ENCODE measurements at places on chromosomes 1 and 21.

GRCh38 chr1:220526294-220526693 is 1.6 kb upstream of the MARK1 start:
- DNase-seq, result no peak

DNA sequence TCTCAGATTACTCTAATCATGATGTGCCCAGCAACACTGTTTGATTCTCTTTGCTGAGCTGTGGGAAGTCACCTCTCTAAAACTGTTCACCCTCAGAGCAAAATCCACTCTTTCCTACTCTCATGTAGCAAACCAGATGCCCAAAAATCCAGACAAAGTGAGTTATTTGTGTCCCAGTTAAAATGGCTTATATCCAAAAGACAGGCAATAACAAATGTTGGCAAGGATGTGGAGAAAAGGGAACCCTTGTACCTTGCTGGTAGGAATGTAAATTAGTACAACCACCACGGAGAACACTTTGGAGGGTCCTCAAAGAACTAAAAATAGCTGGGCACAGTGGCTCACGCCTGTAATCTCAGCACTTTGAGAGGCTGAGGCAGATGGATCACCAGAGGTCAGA is 384.0 kb downstream of the HHIPL2 start:
- DNase-seq, result no peak

- DNase-seq, result no peak
Observed at GRCh38 chr1:28286111-28286510, 26.8 kb downstream of the SESN2 start.

GRCh38 chr21:35226328-35226727 is 177.2 kb upstream of the RUNX1 start:
- DNase-seq, result no peak

DNA sequence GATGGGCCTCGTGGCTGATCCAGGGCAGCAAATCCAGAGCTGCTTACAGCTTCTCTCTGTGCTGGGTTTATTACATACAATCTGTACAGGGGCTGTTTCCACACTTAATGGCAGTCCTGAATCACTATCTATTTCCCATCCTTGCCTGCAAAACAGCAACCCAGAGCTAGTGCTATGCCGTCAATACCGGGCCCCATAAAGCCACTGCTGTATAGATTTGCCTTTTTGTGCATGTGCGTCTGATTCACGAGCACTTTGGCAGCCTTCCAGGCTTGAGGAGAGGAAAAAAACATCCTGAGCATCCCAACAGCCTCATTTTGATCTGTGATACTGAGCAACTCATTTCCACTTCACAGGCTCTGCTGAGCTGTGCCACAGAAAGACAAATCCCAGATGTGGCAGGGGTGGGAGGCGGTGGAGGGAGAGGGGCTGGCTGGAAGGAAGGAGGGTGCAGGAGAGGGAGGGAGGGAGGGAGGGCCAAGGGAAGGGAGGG is 65.2 kb upstream of the TARBP1 start:
- DNase-seq, result peak; percentile 66

- peak; percentile 30 for DNase-seq
Observed at GRCh38 chr1:11982010-11982392, 1.8 kb downstream of the MFN2 start.

GRCh38 chr1:227559499-227559898 is 3.9 kb upstream of the ZNF678 start:
- no peak for DNase-seq

- DNase-seq, result no peak
Observed at GRCh38 chr1:41939194-41939593, 20.5 kb upstream of the HIVEP3 start.

DNA sequence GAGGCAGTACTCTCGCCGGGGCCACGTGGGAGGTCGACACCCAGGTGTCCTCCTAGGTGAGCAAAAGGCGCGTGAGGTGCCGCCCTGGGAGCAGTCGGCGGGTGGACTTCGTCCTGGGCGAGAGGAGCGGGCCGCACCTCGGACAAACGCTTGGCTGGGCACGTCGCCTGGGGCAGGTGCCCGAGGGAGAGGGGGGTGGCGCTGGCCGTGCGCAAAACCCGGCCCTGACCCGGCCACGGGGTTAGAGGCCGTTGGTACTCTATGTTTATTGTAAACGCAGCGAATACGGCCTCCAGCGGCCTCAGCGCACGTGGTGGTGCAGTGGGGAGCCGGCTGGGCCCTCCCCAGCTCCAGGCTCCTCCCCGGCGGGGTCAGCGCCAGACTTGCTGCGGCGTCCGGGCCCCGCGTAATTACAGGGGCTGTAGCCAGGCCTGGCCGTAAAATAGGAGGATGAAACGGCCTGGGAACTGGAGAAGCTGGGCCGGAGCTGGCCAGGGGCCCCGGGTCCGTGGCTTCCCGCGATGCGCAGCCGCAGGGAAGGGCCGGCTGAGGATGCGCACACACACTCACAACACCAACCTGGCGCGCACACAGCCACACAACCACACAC is 1.6 kb upstream of the EFNA1 start:
- DNase-seq, result no peak

DNA sequence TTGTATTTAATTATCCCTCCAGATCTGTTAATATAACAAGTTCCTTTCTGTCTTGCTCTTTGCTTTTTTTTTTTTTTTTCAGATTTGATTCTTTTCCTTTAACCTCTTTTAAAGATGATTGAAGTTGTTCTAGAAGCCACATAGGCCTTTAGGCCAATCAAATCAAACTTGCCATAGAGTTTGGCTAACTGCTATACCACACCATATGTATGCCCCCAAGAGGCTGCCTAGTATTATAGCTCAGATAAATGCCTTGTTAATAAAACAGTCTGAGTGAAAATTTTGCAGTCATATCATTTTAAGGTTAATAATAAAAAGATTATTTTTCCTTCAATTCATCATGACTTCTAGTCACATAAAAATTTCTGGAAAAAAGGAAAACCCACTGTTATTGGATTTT is 696.0 kb upstream of the CHRM3 start:
- no peak for DNase-seq

- no peak for DNase-seq
Observed at GRCh38 chr1:20665726-20666125, 4.6 kb upstream of the DDOST start.

- DNase-seq, result no peak
Observed at GRCh38 chr1:44851308-44851707, 8.3 kb upstream of the PTCH2 start.

- DNase-seq, result no peak
Observed at GRCh38 chr1:46595127-46595526, 8.9 kb downstream of the MKNK1 start.

- DNase-seq, result no peak
Observed at GRCh38 chr1:222889440-222889839, 74.6 kb downstream of the DISP1 start.

DNA sequence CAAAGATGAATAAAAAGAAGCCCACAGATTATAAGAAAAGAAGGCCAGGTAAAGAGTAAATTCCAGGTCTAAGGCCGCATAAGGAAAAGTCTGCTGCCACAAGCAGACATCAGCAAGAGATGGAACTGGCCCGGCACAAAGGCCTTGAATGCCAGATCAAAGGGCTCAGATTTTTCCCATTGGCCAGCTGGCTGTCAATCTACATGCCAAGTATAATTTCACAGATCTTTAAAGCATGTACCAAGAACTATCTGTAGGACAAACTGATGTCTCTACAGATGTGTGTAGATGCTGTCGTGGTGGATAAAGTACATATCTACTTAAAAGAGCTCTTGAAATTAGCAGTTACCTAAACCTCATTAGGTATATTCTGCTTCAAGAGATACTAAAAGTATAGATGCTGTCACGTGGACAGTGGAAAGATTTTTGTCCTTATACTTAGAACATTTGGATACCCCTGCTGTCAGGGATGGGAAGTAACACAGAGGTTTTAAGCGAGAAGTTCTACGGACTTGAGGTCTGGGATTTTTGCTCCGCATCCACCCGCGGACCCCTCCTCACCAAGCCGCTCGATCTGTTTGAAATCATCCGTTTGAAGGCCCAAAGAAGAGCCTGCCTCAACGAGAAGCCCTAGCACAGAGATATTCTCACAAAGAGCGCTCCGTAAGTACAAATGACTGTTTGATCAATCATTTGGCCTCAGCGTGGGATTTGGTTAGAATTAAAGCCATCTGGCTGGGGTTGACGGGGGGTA is 10.1 kb downstream of the GLIS1 start:
- DNase-seq, result no peak

DNA sequence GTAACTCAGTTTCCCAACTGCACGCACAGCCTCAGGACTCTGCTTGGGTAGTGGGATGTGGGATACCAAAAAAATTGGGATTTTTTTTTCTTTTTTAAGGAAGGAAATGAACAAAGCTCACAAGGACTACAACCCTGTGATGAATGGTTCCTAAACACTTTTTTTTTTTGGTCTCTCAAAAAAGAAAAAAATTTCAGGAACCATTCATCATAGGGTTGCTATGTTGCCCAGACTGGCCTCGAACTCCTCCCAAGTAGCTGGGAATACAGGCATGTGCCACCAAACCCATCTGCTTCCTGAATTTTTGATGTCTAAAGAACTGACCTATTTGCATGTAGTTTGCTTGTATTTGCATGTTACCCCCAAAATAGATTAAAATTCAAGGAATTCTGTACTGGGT is 6.8 kb downstream of the MINDY1 start:
- DNase-seq, result no peak

- no peak for DNase-seq
Observed at GRCh38 chr1:175978926-175979325, 228.2 kb downstream of the COP1 start.

DNA sequence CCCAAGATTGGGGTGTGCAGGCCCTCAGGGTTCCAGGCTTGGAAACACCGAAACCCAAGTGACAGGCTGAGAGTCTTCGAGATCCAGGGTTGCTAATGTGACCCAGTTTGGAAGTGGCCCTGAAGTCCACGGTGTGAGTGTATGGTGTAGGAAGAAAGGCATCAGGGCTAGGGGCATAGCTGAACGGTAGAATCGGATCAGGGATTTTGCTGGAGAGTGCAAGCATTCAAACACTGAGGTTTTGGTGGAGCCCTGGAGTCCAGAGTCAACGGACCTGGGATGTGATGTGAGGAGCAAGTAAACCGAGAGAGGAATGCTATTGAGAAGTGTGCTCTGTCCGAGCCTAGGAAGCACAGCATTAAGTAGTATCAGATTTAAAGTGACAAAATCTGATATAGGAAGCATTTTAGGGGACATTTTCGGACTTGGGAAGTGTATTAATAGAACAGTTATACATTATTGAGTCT is 958 bp downstream of the NFYC start:
- DNase-seq, result no peak

GRCh38 chr1:239392271-239392670 is 5.9 kb downstream of the CHRM3 start:
- no peak for DNase-seq

- DNase-seq, result no peak
Observed at GRCh38 chr1:14698314-14698713, 99.8 kb downstream of the KAZN start.

- no peak for DNase-seq
Observed at GRCh38 chr1:36367066-36367465, 18.7 kb downstream of the STK40 start.

- DNase-seq, result no peak
Observed at GRCh38 chr1:150192012-150192411, 42.3 kb downstream of the PLEKHO1 start.

DNA sequence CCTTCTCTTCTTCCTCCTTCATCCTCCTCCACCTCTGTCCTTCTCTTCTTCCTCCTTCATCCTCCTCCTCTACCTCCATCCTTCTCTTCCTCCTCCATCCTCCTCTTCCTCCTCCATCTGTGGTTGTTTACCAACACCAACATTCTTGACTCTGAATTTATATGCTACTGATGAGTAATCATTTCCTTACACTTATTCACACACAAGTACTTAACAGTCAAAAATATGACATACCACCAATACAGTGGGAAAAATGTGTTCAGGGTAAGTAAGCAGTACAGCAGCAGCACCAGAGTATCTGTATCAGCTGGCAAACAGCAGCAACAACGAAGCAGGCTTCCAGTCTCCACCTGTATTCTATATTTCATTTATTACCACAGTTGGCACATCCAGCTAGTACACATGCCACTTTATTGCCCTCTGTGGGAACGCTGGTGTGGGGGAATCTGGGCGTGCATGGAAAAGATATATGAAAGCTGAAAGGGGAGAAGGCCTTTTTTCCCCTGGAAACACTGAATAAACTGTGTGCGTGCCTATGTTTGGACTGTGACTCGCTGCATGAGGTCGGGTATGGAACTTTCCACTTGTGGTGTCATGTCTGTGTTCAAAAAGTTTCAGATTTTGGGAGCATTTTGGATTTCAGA is 16.0 kb downstream of the ADSS2 start:
- peak; percentile 48 for DNase-seq

GRCh38 chr1:151834239-151834638 is 2.6 kb upstream of the RORC start:
- DNase-seq, result no peak

DNA sequence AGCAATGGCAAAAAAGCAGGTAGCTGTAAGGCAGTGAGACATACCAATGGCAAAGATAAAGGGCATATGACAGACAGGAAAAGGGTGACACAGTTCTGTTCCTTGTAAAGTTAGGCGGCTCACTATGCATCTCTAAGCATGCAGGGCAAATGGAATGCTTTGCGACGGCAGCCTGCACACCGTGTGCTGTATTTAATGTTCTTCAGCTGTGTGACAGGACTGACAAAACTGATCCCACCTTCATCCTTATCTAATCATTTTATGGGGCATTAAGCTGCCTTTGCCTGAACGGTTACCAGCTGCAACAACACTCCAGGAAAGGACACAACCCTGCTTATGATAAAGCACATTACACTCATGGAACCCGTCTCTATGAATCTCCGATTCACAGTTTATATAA is 80.5 kb upstream of the VAV3 start:
- no peak for DNase-seq

DNA sequence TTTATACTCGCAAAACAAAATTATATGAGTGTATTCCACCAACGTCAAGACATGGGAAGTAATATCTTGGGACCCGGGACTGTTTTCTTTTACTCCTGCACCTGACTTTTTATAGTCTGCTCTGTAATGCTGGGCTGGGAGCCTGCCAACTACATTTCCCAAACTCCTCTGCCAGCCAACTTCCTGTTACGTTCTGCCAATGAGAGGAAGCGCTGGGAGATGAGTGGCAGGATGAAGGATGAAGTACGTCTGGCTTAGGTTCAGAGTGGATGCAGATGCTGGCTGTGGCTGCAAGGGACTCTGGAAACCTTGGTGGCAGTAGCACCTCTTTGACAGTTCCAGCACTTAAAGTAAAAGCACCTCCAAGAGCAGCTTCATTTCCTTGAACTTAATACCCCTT is 59.6 kb downstream of the USP24 start:
- DNase-seq, result no peak

- no peak for DNase-seq
Observed at GRCh38 chr21:42107177-42107880, 36.2 kb downstream of the UMODL1 start.

GRCh38 chr1:172719694-172720138 is 60.8 kb downstream of the FASLG start:
- DNase-seq, result no peak

GRCh38 chr1:207335695-207336363 is 14.4 kb downstream of the CD55 start:
- peak; percentile 35 for DNase-seq

All from activated CD4-positive, alpha-beta T cell treated with anti-CD3 and anti-CD28 coated beads for 48 hours (primary cell).